NCI-H1092 treated with DMSO at 0.1 percent for 48 hours (cell line): ENCODE measurements at places on chromosomes 13 and 19.

- DNase-seq, result no peak
Measured at GRCh38 chr13:21420706-21421105, 38.4 kb downstream of the ZDHHC20 start.

GRCh38 chr19:42452590-42452989, 9.8 kb upstream of the CXCL17 start:
- no peak for DNase-seq

- DNase-seq, result no peak
Measured at GRCh38 chr19:35013041-35013819, 13.1 kb downstream of the GRAMD1A start.

DNA sequence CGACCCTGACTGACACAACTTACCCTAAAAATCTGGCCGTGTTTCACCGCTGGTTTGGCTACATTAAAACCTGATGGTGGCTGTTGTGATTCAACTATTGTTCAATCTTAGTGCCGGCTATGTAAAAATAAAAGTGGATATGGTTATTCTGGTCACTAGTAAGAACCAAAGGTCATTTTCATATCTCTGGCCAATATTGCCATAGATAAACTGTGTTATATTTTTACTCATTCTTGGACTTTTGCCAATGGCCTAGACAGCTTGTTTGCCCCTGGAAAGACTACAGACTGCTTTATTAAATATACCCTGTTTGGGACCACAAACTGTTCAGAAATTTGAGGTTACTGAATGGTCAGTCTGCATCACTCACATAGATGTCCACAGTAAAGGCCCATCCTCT, 258.5 kb upstream of the KLHL1 start:
- no peak for DNase-seq

DNA sequence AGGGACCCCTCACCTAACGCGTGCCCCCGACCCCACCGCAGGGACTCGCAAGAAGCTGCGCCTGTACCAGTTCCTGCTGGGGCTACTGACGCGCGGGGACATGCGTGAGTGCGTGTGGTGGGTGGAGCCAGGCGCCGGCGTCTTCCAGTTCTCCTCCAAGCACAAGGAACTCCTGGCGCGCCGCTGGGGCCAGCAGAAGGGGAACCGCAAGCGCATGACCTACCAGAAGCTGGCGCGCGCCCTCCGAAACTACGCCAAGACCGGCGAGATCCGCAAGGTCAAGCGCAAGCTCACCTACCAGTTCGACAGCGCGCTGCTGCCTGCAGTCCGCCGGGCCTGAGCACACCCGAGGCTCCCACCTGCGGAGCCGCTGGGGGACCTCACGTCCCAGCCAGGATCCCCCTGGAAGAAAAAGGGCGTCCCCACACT, 4.7 kb upstream of the MYBPC2 start:
- no peak for DNase-seq

DNA sequence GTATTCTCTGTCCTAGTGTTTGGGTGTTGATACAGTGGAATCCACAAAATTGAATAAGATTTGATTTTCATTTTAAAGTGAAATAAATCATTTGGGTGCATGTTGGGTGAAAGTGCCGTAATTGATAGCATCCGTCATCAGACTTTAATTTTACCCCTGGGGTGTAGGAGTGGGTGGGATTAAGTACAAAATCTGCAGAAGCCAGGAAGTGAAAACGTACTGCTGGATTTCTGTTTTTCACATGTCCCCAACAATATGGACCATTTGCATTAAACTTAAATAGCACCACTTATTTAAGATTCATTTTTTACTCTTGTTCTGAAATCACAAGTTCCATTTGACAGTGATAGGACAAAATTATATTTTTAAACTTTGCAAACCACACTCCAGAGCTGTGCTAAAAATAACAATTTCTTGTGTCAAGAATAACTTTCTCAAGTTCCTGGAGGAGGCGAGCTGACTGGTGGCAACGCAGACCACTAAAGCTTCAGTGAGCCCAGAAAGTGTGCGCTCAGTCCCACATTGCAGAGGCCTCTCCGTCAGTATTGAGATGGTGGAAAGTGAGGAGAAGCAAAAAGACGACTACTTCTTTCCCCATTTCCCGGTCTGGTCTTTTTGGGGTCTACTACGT, 71.3 kb downstream of the ARHGEF7 start:
- no peak for DNase-seq

- no peak for DNase-seq
Measured at GRCh38 chr19:10583036-10583776, 3.9 kb downstream of the AP1M2 start.

DNA sequence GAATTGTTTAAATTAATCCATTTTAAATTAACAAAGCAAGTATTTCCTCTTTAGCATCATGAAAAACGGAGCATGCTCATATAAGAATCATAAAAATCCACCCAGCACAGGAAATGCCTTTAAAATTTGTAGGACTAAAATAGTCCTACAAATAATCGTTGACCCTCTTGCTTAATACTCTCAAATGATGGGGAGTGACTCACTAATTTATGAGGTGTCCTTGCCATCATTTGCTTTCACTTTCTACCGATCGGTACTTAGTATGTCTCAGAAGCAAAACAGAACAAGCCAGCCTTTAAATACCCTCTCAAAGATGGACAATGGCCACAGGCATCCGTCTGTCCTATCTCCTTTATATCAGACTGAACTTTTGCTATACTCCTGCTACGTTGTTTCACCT, 97.2 kb downstream of the SUCLA2 start:
- DNase-seq, result no peak

DNA sequence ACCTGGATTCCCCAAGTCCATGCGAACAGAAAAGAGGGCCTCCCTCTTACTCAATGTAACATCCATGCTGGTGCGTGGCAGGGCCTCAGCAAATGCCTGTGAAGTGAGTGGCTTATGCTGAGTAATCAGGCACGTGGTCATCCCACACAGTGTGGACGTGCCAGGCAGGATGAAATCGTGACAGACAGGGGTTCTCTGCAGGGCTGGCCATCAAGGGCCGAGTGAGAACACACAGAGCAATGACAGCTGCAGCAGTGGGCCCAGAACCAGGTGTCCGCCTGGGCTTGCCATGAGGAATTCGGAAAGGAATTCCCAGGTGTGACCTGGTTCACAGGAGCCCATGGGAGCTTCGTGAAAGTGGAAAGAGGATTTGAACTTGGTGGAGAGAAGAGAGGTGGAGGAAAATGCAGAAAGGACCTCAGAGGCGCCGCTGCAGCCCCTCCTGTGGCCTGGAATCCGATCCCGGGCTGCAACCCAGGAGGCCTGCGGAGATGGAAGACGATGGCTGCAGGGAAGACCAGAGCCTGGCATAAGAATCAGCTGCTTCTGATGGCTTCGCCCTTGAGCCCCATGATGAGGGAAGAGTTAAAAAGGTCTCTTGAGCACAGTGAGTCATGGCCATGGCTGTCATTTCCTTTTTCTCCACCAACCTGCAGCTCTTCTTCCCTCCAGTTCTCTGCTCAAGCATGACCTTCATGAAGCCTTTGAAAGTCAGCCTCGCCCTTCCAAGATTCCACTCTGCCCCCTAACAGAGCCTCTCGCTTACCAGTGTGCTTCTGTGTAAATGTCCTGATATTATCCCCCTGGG, 34.6 kb upstream of the SOX1 start:
- no peak for DNase-seq

DNA sequence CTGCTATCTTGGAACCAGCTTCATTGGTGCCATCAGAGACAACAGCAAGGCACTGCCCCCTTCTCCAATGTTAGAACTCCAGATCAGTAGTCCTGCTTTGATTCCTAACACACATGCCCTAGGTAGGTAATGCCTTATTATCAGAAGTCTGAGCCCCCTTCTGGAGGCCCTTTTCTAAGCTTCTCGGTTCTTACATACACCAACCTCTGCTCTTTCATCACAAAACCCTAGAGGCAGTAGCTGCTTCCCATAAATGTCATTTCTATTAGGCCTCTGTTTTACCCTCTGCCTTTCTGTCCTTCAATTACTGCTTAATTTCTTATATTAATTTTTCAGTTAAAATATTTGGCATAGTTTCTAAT, 65.3 kb upstream of the KLHL1 start:
- no peak for DNase-seq

DNA sequence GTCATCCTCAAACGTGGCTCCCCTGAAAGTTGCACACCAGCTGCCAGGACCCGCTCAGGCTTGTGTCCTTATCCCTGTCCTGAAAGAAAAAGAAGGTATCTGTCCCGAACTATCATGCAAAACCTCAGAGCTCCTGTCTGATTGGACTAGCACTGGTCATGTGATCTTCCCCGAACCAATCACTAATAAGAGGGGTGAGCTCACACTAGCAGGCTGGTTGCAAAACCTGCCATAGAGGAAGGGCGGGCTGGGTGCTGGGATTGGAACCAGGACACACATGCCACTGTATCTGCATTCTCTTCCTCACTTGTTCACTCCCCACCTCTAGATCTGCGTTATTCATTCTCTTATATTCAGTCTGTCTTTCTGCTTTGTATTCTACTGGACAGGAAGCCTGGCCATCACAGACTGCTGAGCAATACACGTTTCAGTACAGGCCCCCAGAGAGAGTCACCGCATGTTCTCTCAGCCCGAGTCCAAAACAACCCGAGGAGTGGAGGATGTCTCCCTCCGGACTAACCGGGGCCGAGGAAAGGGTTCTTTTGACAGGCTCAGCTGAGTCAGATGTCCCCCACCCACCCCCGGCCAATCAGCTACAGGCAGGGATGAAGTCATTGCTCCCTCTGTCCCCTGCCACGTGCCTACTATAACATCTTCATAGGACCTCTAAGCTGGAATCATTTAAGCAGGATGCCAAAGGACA, 97.7 kb downstream of the SIPA1L3 start:
- peak; percentile 75 for DNase-seq

DNA sequence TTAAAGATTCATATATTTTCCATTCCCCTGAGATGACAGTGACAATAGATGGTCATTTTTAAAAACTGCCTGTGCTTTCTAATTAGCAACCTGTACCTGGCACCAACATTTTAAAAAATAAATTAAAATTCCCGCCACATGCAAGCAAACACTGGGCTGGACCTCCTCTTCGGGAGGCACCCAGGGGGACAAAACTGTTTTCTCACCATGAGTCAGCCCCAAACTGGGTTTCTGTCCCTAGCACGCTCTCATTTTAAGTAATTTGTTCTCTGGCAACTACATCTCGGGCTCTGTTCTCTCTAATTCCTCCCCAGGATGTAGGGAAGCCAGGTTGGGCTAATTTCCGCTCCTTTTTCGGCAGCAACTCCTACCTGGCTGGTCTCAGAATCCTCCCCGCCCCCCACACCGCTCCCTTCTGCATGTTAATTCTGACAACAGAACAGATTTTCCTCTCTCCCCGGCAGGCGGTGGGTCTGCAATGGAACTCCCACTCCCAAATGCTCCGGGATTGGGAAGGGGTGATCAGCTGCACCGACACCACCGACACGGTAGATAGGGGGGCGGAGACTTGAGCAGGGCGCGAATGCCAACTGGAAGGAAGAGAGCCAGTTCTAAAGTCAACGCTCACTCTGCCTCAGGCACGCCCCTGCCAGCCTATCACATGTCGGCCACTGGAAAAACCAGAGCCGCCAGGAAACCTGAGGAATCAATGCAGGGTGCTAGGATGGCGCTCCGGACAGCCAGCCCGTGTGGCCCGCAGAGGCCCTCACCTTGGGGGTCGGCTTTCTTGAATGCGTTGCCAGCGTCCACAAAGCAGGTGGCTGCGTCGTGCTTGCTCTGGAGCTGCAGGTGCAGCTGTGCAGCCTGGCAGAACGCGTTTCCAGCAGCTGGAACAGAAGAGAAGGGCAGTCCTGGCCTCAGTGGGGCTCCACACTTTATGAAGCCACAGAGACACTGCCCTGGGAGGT, 14.7 kb downstream of the NAPA start:
- DNase-seq, result no peak

DNA sequence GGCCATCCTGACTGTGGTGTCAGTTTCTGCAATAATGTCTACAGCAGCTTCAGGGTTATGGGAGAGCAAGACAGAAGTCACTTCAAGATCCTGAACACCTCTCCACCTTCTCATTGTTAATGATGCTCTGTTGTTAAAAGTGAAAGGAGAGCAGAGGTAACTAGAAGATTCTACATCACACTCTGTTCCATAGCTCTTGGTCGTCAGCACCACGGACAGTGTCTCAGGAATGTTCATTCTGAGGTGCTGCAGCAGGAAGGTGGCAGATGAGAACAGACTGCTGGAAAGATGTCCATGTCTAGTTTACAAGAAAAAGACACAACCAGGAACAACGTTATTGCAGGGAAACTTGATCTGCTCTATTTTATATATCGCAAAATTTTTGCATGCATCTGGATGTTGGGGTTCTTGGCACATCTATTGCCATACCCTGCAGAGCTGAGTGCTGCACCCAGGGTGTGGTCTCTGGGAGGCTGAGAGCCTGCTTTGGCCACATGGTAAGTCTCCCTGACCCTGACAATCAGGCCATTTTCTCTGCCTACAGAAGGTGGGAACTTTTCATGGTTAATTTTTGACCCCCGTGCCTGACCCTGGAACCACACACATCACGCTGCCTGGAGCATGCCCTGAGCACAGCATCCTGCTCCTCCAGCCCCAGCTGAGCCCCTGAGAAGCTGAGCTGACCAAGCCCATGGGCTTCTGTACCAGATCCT, 12.7 kb downstream of the CEACAM21 start:
- no peak for DNase-seq

DNA sequence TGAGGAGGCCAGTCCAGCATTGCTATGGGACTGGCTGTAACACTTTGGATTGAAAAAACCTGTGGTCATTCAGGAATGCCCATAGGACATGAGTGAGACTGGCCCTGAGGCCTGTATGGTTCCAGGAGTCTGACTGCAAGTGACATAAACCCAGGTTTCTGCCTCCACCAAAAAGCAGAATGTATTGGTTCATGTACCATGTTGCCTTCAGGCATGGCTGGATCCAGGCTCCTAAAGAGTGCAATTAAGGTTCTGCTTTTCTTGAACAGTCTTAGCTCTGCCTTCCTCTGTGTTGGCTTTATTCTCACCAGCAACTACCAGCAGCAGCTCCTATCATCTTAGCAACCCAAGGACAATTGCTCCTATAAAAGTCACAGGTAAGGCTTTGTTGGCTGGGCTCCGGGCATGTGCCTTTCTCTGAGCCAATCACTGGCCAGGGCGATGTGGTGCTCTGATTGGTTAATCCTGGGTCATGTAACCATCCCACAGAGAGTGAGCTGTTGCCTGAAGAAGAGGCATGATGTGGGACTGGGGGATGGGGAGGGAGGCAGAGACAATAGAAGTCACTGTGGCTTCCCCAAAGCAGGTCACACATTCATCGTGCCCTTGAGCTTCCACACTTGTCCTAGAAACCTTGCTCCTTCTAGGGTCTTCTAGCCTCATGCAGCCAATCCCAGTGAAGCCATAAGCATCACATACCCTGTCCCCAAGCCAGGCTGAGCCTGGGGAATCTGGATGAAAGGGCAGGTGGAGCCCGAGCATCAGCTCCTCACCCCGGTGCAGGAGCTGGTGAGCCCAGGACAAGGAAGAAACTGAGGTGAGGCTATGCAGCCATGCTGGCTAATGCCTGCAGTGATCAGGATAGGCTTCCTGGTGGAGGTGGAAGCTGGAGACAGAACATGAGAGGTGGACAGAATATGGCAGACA, 123.9 kb downstream of the URI1 start:
- no peak for DNase-seq
